Naive thymus-derived CD4-positive, alpha-beta T cell (primary cell): ENCODE measurements at places on chromosomes 5 and 9.

- DNase-seq, result no peak
Observed at GRCh38 chr5:14552017-14552416, 29.6 kb upstream of the OTULINL start.

DNA sequence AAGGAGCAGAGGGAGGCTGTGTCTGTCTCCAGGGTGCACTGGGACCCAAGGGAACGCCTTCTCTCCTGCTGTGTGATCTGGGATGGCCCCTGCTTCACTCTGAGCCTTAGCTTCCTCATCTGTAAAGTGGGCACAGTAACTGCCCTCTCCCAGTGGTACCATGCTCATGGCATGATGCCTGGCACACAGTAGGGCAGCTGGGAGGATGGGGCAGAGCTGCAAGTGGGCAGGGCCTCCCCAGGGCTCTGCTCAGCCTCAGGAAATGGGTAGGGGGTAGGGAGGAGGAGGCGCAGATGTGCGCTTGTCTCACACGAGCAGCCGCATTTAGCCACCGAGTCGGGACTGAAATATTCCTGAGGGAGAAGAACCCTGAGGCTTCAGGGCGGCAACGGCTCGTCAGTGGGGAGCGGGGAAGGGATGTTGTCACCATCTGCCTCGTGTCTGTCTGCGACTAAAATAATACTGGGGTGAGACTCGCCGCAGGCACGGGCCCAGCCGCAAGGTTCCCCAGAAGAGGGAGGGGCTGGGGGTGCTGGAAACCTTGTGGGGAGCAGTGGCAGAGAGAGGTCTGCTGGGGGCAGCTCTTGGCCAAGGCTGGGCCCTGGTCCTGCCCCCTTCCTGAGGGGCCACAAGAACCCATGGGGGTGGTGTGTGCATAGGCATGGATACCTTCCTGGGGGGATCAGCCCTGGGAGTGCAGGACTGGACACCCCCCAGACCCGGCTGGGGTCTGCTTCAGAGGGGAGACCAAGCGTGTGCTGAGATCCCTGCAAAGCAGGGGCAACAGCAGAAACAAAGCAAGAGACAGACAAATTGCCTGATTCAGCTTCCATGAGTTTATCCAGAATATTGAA is 55.2 kb upstream of the PSD2 start:
- no peak for DNase-seq

DNA sequence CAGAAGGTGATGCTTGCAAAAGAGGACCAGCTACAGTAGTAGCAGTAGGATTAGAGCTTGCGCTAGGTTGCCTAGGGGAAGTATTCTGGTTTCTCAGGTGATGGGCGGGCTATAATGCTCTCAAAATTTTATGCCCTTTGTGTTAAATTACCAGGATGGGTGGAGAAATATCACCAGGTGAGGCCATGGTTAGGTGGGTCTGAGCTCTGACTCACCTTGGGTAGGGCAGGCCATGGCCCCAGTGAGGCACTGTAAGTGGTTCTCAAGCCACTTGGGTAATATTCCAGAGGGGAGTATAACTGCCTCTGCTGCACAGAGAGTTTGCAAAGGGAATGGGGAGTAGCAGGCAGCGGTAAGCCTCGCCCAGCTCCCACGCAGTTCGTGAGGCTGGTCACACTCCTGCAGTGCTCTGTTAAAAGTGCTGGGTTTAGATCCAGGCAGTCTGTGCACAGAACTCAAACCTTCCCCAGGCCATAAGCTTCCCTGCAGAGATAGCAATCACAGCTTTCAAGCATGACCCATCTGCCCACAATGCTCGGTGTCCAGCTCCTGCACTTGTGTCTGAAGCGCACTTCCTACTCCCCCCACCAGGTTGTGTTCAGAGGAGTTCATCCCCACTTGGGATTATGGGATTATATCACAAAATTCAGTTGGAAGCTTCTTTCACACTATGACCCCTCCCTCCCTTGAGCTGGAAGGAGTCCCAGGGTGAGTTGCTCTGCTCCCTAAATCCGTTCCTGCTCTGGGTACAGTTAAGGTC is 575.0 kb downstream of the CHSY3 start:
- DNase-seq, result no peak

DNA sequence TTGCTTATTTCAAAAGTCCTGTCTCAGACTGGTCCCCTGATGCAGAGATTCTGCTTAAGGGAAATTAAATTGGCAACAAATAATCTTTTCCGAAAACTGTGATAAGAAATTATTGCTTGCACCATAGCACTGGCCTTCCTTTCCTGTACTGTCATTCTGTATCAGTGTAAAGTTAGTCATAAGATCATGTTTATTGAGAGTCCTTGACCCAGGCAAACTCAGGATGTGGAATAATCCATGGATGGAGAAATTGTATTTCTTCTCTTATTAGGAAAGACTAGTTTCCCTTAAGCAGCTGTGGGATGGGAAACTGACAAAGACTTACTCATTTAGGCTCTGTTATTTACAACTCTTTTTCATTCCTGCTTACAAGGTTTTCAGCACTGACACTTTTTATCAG is 83.0 kb upstream of the RANBP6 start:
- DNase-seq, result no peak

- no peak for DNase-seq
Observed at GRCh38 chr5:143536364-143536763, 132.9 kb upstream of the NR3C1 start.

DNA sequence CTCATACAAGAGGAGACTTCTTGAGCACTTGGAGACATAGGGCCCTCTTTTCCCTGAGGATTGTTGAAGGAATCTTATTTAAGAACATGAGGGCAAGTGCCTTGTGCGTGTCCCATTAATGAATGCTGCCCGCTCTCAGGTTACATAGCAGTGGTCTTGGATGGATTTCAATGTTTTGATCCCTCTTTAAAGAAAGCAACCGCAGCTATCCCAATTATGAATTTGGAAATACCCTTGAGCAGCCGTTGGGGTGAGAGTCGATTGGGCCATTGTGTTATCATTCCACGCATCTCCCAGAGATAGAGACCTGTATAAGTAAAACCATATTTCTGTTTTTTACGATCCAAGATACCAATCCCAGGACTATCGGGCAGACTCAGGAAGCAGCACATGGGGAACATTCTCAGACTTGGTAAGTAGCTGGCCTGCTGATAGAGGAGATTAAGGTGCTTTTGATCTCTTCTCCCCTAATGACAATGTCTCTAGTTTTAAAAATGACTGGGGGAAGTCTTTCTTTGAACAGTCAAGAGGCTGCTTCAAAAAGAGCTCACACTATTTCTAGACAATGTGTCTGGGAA is 145.3 kb downstream of the MACROH2A1 start:
- no peak for DNase-seq
